ENCODE measurements at places on chromosomes 2 and 18.

GRCh38 chr2:33848486-33848885 is 249.4 kb upstream of the FAM98A start:
- no peak for DNase-seq

DNA sequence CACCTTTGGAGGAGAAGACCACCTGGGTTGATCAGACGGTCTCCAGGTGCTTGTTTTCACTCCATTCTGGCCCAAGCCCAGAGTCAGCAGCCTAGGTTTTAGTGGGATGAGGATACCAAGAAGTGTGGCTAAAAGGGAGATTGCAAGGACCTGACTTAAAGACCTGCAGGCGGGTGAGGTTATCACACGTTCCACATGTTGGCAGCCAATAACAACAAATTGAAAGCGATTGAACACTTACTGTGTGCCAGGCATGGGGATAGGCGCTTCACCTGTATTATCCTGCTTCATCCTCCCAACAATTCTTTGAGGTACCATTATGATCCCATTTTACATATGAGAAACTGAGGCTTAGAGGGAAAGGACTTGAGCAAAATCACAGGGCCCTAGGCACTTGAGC is 5.0 kb downstream of the ARL4C start:
- no peak for DNase-seq

- no peak for DNase-seq
Observed at GRCh38 chr2:18722101-18722500, 132.7 kb upstream of the NT5C1B start.

GRCh38 chr2:71298914-71299313 is 32.7 kb upstream of the ZNF638 start:
- no peak for DNase-seq

GRCh38 chr2:37020212-37020886 is 54.0 kb upstream of the STRN start:
- peak; percentile 84 for DNase-seq

- DNase-seq: no peak
Observed at GRCh38 chr2:223576873-223577272, 25.3 kb downstream of the SCG2 start.

- DNase-seq: no peak
Observed at GRCh38 chr2:106191511-106192016, 2.5 kb downstream of the UXS1 start.

GRCh38 chr2:66872081-66872985 is 437.4 kb downstream of the MEIS1 start:
- DNase-seq: no peak

DNA sequence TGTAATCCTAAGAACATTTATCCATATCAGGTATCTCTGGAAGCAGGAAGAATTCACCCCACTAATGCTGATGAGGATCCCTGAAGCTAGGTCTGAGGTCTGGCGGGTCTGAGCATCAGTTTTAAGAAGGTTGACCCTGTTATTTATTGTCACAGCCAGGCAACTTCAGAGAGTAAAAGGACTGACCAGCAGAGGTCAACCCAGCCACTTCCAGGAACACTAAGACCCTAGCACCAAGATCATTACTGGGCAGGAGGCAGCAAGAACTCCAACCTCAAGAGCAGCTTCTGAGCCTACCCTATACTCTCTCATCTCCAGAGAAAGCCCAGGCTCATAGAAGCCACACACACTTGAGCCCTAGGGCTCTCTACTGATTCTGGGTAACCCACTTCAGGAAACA is 901.4 kb downstream of the DCDC2C start:
- no peak for DNase-seq

Data from ascending aorta (tissue), 2 donors.